ENCODE measurements at places on chromosomes 11 and 22.

GRCh38 chr22:20117633-20118299 lies 740 bp upstream of the TRMT2A start:
- no peak for DNase-seq

DNA sequence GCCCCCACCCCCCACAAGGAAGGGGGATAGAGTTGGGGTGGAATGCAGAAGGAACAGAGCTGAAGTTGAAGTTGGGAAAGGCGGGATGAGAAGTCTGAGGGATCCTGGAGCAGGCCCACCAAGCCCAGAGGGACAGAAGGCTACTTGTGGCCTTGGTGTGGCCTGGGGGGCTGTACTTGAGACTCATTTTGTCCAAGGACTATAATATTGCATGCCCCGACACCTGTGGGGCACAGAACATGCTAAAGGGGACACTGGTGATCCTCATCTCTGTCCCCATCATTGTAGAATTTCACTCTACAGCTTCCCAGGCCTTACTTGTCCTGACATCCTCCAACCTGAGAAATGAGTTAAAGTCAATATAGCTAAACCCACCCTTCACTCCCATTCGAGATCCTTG lies 1.3 kb downstream of the ESAM start:
- DNase-seq: no peak

- no peak for DNase-seq
Observed at GRCh38 chr11:120023120-120023519, 114.8 kb downstream of the TRIM29 start.

DNA sequence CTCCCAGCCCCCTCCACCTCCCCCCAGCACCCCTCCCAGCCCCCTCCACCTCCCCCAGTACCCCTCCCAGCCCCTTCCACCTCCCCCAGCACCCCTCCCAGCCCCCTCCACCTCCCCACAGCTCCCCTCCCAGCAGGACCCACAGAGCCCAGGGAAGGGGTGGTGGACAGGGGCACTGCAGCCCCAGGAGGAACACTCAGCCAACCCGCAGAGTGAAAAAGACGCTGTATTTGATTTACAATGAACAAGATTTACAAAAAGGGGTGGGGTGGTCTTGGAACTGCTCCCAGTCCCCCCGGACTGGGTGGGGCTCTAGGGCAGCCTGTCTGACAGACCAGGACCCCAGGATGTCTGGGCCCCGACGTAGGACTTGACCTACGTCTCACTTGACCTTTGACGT lies 4.6 kb upstream of the MAPK11 start:
- DNase-seq: no peak

DNA sequence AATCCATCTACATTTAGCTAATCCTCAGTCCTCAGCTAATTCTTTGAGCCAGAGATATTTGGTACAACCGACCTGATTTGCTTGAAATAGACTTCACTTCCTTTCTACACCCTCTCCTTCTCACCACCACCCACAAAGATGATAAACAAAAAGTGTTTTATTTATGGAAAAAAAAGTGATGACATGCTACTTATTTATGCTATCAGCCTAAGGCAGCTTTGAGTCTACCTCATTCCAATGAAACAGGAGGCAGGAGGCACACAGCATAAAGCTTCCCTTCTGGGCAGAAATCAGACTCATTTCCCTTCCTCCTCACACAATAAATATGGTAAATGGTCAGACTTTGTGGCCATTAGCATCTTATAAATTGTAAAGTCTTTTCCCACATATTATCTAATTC lies 325.7 kb downstream of the SOX6 start:
- no peak for DNase-seq

Data from left kidney (tissue), 8 donors.